Forelimb muscle (tissue), 1 donor: ENCODE measurements at places on chromosomes 11 and 22.

GRCh38 chr22:24039046-24039445, 27.9 kb downstream of the CABIN1 start:
- no peak for DNase-seq

DNA sequence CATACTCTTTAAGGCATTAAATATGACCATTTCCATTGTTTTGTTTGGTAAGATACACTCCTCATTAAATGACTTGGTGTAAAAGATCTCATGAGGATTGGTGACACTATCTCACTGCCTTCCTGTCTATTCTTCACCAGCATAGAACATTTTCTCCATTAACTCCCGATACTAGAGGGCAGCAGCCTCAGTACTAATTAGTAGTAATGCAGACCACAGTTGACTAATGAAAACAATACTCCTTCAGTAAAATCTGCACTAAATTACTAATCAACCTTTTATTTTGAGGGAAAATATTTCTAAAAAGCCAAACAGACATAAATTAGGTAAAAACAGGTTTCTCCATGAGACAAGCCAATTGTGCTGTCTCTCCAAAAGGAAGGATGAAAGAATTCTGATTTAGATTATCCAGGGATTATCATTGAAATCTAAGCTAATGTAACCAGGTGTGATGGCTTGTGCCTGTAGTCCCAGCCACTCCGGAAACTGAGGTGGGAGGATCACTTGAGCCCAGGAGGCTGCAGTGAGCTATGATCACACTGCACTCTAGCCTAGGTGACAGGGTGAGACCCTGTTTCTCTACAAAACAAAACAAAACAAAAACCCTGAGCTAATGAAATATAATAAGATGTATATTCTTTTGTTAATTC, 9.4 kb downstream of the PGM2L1 start:
- DNase-seq = no peak

DNA sequence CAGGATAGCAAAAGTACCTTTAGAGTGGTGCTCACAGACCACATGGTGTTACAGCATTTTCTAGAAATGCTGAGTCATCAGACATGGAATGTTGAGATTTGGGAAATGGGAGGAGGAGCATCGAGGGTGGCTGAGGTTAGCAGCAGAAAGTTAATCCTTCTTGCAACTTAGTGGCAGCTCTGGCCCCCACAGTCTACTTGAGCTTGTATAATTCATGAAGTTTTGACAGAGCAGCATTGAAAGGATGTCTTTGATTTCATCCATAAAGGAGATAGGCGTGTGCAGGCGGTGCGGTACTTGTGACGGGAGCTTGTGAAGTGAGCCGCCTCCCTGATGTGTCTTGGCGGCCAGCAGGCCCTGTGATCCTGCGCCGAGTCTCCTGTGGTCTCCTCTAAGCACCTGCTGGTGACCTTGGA, 330.5 kb downstream of the TBC1D22A start:
- no peak for DNase-seq

DNA sequence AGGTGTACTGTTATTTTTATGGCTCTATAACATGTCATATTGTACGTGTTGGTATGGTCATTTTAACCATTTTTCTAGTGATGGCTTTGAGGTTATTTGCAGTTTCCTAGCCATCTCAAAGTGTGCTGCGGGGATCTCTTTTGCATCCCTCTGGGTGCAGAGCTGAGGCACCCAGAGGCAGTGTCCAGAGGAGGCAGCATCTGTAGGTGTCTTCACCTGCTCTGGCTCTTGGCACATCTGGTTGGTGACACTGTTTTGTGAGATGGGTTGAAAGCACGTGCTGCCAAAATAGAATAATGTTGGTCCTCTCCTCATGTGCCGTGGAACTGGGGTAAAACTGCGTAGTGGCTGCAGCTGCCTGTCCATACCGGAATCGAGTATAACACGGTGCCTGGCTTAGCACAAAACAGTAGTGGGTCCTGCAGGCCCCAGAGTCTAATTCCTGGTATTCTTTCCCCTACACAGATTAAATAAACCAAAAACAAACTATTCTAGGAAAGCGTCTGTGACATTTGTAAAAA, 12.9 kb downstream of the NEAT1 start:
- DNase-seq = no peak

DNA sequence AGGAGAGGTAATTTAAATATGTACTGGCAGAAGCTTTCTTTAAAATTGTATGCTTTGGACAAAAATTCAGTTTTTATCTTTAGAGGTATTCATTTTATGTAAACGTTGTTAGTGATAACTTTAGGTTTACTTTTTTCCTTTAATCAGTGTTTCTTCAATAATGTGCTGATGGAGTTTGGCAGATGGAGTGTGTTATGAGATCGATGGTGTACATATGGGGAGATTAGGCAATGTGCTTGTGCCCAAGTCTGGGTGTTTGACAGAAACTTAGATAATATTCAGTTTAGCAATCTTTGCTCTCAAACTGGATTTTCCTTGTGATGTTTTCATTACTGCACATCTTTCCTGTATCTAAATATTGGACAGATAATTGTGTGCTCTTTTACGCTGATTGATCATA, 425.4 kb downstream of the JRKL start:
- no peak for DNase-seq

- DNase-seq = no peak
Observed at GRCh38 chr11:128726458-128727139, 32.7 kb downstream of the FLI1 start.

- DNase-seq = no peak
Observed at GRCh38 chr11:68231621-68232020, 18.5 kb upstream of the KMT5B start.

- no peak for DNase-seq
Observed at GRCh38 chr11:26162291-26162690, 169.6 kb upstream of the ANO3 start.

DNA sequence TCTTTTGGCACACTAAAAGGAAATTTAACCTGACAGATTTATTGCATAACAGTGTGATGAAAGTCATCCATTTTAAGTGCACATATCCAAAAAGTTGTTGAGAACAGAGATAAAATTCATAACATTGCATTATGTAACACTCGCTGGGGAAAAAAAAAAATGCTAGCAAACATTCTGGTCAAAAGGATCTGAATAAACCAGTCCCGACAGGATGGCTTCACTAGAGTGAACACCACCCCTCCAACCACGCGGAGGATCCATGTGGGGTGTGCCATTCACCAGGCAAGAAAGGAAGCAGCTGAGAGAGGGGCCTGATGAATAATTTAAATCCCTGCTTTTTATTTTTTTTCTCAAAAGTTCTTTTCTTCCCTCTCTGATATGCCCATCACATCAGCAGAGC, 258.7 kb downstream of the DCDC1 start:
- no peak for DNase-seq
